ENCODE measurements at places on chromosomes 7 and 10.

- DNase-seq: no peak
Observed at GRCh38 chr10:70656489-70656888, 15.8 kb upstream of the ADAMTS14 start.

- DNase-seq: no peak
Observed at GRCh38 chr10:131862548-131862947, 38.3 kb upstream of the PPP2R2D start.

DNA sequence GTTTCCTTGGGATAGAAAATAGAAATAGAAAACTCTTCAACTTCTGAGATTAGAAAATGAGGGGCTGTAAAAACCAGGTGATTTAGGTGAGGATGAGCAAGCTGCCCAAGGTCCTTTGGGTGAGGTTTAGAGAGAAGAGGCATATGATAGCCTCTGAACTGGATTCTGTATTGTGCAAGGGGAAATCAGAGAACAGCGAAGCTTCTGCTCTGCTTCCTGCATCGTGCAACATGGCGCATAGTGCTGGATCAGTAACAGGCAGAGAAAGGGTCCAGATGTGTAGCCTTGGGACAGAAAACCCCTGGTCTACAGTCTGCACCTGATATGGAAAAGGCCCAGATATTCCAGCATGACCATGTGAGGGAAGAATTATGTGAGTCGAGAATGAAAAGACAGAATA is 121.7 kb downstream of the MBL2 start:
- no peak for DNase-seq

- DNase-seq: no peak
Observed at GRCh38 chr7:47369736-47370135, 212.2 kb downstream of the TNS3 start.

DNA sequence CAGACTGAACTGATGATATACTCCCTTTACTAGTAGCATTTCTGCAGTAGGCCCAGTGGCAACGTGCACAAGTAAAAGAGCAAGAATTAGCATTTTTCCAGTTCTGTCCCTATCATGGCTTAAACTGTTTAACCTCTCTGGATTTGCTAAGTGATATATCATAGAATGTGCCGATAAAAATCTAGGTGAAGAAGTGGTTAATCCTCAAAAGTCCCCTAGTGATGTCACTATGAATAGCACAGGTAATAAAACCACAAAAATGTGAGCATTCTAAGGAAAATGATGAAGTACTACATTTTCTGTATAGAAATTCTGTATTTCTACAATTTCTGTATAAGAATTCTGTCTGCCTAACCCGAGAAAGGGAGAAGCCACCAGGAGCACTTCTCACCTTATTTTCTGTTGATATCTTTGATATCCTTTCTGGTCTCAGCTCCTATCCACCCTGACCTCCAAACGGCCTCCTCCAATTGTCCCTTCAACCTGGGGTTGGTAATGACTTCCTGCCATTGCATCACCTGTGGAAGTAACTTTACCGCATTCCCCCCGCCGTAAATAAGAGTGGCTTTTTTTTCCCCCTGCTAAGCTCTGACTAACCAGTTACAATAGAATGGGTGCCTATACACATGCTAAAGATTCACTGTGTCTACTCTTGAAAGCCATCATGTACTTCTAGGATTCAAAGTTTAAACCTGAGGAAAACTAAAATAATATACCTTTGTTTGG is 155.9 kb upstream of the ASAH2 start:
- DNase-seq: peak; percentile 44

- no peak for DNase-seq
Observed at GRCh38 chr7:154383045-154383444, 330.8 kb downstream of the DPP6 start.

GRCh38 chr7:47600199-47601118 is 18.5 kb upstream of the TNS3 start:
- DNase-seq: no peak

GRCh38 chr7:105097619-105098018 is 83.6 kb downstream of the KMT2E start:
- no peak for DNase-seq

DNA sequence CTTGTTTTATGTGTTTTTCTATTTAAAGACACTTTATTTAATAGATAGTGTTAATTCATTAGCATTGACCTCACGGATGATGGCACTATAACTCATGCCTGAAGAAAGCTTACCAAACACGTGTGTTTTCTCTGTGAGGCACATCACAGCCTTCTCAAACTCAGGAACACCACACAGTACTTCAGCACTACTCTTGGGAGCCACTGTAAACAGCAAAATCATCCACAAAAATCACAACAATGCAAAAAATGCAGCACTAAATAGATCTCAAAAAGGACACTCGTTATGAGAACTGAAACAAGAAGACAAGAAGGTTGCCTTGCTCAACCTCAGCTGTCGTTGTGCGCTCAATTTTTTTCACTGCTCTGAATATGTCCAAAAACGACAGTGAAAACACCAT is 12.0 kb upstream of the PARP12 start:
- DNase-seq: no peak

- DNase-seq: no peak
Observed at GRCh38 chr7:150903606-150904005, 51.3 kb downstream of the AOC1 start.

DNA sequence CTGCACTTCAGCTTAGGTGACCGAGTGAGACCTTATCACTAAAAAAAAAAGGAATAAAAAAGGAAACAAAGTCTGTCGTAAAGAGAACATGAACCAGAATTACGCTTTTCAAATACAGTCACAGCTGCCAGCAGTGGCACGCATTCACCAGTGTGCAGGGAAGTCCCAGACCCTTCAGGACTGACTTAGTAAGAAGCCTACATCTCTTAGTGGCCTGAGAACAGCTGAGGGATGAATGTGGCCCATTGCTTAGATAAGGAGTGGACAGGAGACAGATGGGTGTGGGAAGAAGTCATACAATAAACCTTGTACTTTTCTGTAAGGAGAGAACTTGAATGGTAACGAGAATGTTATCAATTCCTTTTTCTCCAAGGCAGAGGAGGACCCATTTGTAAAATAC is 178.5 kb downstream of the JCAD start:
- DNase-seq: no peak

DNA sequence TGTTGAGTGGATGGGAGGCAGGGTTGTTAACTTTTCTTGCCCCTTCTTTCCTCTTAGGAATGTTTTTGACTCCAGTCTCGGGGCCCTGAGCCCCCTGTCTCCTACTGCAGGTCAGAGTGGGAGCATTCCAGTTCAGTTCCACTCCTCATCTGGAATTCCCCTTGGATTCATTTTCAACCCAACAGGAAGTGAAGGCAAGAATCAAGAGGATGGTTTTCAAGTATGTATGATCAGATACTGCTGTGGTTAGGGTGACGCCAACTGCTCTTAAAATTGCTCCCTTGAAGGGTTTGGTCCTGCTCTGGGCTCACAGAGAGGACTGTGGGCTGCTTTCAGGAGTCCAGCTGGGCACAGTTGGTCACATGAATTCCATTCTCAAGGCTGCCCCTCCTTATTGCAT is 22.0 kb downstream of the VWA2 start:
- DNase-seq: no peak

DNA sequence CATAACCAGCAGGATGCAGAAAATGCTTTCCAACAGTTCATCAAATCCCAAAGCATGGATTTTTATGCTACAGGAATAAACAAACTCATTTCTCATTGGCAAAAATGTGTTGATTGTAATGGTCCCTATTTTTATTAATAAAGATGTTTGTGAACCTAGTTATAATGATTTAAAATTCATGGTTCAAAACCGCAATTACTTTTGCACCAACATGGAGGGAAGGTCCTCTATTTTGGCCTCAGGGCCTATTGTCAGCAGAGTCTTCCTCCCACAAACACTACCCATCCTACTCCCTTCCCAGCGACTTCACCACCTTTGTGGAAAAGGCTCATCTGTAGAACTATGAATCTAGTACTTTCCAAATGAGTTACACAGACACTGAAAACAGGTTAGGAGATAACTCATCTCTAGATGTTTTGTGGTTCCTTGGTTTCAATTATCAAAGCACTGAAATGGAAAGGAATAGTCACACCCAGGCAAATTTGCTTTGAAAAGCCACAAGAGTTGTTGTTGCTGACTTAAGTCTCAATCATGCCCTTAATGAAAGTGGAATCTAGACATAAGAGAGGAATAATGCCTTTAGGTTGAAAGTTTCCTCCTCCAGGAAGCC is 59.4 kb upstream of the FRMD4A start:
- no peak for DNase-seq

DNA sequence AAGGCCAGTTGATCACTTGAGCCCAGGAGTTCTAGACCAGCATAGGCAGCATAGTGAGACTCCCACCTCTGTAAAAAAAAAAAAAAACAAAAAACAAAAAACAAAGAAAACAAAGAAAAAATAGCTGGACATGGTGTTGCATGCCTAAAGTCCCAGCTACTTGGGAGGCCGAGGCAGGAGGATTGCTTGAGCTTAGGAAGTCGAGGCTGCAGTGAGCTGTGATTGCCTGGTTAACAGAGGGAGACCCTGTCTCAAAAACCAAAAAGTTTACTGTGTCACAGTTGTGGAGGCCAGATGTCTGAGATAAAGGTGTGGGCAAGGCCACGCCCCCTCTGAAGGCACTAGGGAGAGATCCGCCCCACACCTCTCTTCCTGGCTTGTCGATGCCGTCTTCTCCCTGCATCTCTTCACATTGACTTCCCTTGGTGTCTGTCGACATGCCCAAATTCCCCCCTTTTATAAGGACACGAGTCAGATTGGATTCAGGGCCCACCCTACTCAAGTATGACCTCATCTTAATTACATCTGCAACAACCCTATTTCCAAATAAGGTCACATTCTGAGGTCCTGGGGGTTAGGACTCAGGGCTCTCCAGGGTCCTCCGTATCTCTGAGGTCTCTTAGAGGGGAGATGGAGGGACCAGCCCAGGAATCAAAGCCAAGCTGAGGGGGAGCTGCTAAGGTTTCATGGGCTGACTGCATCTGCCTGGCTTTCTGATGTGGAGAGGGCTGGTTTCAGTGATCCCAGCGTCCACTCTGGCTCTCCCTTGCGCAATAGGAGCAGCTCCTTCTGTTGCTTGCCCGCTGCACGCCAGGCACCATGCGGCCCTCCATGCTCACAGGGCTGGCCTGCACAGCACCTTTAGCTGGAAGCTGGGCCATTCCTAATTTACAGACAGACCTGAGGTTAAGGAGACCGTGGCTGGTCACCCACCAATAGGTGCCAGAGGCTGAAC is 23.1 kb downstream of the AGAP3 start:
- DNase-seq: peak; percentile 38

GRCh38 chr7:157520249-157520648 is 183.4 kb downstream of the DNAJB6 start:
- DNase-seq: peak; percentile 2

DNA sequence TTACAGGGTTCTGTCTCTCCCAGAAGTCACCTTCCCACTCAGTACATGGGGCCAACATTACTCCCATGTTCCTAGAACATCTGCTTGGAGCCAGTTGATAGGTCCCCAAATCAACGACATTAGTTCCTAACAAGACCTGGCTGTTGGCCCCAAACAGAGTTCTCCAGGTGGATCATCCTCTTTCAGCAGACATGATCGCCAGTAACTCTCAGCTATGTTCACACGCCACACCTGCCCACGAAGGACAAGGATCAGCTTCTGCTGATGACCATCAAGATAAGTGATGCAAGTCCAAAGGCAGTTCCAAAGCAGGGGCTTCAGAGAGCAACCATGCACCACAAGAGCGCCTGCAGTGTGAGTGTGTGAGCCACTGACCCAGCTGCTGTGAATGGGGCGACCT is 11.0 kb downstream of the ZNF777 start:
- no peak for DNase-seq

- DNase-seq: no peak
Observed at GRCh38 chr10:127833804-127834203, 58.9 kb downstream of the CLRN3 start.

- no peak for DNase-seq
Observed at GRCh38 chr10:95279042-95279820, 11.6 kb downstream of the PDLIM1 start.

DNA sequence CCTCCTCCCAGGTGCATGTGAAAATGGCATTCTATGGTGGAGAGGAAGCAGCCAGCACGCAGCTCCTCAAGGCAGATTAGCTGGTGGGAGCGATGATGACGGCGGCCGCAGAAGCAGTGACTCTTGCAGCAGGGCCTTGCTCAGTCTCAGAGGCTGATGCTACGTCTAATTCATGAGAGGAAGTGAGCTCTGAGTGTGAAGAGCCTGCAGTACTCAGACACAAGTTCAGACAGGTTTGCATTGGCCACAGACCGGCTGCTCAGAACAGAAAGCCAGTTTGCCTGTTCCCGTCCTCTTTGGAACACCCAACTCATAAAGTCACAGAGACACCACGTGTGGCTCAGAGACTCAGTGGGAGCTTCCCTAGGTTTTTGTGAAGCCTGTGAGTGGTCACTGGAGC is 136.5 kb downstream of the ADARB2 start:
- no peak for DNase-seq

- no peak for DNase-seq
Observed at GRCh38 chr10:22710139-22710745, 4.1 kb downstream of the PIP4K2A start.

- no peak for DNase-seq
Observed at GRCh38 chr7:125908711-125909110, 979.1 kb upstream of the POT1 start.

- DNase-seq: no peak
Observed at GRCh38 chr7:123539871-123540270, 5.5 kb upstream of the IQUB start.

DNA sequence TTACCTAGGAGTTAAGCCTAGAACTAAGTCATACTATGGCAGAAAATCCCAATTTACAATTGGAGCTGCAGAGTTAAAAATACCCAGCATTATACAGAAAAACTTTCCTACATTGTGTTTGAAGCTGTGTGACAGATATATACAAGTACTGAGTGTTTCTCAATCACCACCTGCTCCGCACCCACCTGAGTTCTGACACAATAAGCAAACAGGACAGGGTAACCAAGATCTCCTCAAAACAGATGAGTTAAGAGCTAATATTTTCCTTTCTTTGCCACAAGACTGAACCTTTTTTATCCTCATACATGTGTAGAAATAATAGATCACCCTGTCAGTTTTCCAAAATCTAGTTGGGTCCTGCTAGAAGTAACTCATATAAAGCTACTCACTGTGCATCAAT is 186.3 kb downstream of the DOCK4 start:
- no peak for DNase-seq

DNA sequence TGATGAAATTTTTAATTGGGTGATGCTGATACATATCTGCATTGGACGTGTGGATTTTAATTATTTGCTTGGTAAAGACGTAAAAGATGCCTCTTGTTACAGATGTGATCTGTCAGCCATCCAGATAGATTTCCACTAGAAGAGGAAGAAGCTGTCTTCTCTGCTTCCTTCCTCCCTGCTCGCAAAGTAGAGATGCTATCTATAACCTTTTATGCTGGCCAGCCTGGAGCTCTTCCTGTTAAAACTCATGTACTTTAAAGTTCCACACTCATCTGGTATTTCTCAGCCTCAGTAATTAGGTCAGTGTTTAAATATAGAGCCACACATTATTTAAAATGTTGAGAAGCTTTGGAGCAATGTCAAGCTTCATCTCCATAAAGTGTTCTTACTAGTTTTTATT is 51.2 kb upstream of the TMEM229A start:
- DNase-seq: no peak

Measured in WTC11 (cell line).